ENCODE measurements at places on chromosomes 5 and 9. TPM values are rescaled to one million over a fixed set of nuclear protein-coding genes. Genes with fewer than 3 reads are reported as not detected.
A peak's percentile ranks its signal among the peaks of the same experiment; 100 is the strongest.

SLC34A3 gene
- not detected for total RNA-seq

- DNase-seq, result no peak
- no peak overlapping the region for H3K27ac ChIP-seq
- H3K27me3 ChIP-seq, result no peaks in the 10 kb centered on the region
- H3K4me3 ChIP-seq, result no peak overlapping the region
- no peaks in the 10 kb centered on the region for H3K4me1 ChIP-seq
- H3K36me3 ChIP-seq, result no peaks in the 10 kb centered on the region
Observed at GRCh38 chr9:126497660-126498275, 116.0 kb upstream of the LMX1B start.

DNA sequence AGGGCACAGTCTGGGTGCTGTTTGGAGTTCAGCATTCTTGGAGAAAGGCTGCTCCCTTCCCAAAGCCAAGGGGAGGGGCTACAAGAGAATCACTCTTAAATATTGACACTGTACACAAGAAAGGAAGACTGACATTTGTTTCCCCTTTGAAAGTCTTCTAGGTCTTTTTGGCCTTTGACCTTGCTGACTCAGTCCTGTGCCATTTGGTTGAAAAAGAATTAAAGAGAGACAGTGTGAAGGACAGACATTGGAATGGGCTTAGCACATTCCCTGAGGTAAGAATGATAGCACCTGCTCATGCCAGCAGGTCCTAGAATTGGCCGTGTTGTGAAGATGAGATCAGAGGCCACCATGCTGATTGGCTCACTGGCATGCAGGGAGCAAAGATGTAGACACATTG is 271.4 kb upstream of the ZNF608 start:
- no peak overlapping the region for H3K27ac ChIP-seq
- no peak overlapping the region for H3K4me3 ChIP-seq
- no peak for DNase-seq
- H3K4me1 ChIP-seq, result no peaks in the 10 kb centered on the region

DNA sequence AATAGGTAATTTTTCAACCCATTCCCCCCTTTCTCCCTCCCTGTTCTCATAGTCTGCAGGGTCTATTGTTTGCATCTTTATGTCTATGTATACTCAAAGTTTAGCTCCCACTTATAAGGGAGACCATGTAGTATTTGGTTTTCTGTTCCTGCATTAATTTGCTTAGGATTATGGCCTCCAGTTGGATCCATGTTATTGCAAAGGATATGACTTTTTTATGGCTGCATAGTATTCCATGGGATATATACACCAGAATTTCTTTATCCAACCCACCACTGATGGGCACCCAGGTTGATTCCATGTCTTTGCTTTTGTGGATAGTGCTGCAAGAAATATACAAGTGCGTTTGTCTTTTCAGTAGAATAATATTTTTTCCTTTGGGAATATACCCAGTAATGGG is 761.6 kb upstream of the GRAMD2B start:
- no peak overlapping the region for H3K4me3 ChIP-seq
- H3K4me1 ChIP-seq, result no peaks in the 10 kb centered on the region
- H3K27me3 ChIP-seq, result no peaks in the 10 kb centered on the region
- DNase-seq, result no peak

DNA sequence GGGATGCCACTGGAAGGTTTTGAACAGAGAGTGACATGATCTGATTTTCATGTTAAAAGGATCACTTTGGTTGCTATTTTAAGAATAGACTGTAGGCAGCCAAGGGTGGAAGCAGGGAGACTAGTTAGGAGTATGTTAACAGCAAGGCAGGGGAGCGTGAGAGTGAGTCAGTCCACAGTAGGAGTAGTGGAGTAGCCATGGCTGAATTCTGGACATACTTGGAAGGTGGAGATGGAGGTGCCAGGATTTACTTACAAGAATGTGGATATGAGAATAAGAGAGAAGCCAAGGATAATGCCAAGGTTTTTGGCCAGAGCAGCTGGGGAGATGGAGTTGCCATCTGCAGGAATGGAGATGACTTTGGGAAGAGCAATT is 118.8 kb downstream of the GALNT10 start:
- no peaks in the 10 kb centered on the region for H3K27me3 ChIP-seq
- H3K36me3 ChIP-seq, result no peaks in the 10 kb centered on the region
- H3K4me1 ChIP-seq, result peaks cover 26% of the 10 kb centered on the region
- peak overlapping the region; percentile 0 for H3K27ac ChIP-seq
- H3K4me3 ChIP-seq, result no peak overlapping the region
- peak; percentile 62 for DNase-seq

DNA sequence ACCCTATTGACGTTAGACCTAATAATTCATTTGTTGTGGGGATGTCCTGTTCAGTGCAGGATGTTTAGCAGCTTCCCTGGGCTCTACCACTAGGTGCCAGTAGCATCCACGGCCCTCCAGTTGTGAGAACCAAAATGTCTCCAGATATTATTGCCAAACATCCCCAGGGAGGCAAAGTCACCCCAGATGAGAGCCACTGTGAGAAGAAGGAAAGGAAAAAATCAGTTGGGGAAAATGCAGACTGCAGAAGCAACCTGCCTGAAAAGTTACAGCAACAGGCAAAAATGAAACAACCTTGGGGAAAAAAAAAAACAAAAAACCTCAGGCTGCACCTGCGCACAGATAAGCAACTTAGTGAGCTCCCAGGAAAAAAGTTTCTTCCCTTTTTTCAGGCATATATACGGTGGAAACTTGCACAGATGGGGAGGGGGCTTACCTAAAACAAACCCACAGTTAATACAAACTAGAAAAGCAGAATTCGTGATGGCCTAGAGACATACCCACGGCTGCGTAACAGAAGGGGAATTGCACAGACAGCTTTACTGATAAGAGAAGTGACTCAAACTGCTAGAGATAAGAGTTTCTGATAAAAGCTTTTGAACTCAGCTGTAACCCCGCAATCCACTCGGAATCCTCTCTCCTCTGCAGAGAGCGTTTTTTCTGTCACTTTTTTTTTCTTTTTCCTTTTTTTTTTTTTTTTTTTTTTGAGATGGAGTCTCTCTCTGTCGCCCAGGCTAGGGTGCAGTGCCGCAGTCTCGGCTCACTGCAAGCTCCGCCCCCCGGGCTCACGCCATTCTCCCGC is 29.8 kb upstream of the FBP1 start:
- H3K36me3 ChIP-seq, result no peaks in the 10 kb centered on the region
- H3K27me3 ChIP-seq, result no peaks in the 10 kb centered on the region
- H3K27ac ChIP-seq, result no peak overlapping the region
- peaks cover 19% of the 10 kb centered on the region for H3K4me1 ChIP-seq
- DNase-seq, result peak; percentile 78

- no peak overlapping the region for H3K27ac ChIP-seq
- H3K36me3 ChIP-seq, result no peaks in the 10 kb centered on the region
- peaks cover 50% of the 10 kb centered on the region for H3K27me3 ChIP-seq
- DNase-seq, result no peak
- H3K4me1 ChIP-seq, result no peaks in the 10 kb centered on the region
Observed at GRCh38 chr9:134225186-134225585, 60.8 kb upstream of the RNU6ATAC start.

GRCh38 chr9:87712801-87713277 is 13.1 kb upstream of the CTSL start:
- peaks cover 17% of the 10 kb centered on the region for H3K4me1 ChIP-seq
- peak overlapping the region; percentile 85 for H3K27ac ChIP-seq
- no peak for DNase-seq
- H3K4me3 ChIP-seq, result peak overlapping the region; percentile 71
- peaks cover 21% of the 10 kb centered on the region for H3K36me3 ChIP-seq

- H3K27me3 ChIP-seq, result no peaks in the 10 kb centered on the region
- no peak overlapping the region for H3K4me3 ChIP-seq
- peaks cover 7% of the 10 kb centered on the region for H3K36me3 ChIP-seq
- peak overlapping the region; percentile 66 for H3K27ac ChIP-seq
- DNase-seq, result peak; percentile 60
Observed at GRCh38 chr9:109557481-109557880, 59.4 kb upstream of the PTPN3 start.

GRCh38 chr5:72537166-72537565 is 30.0 kb upstream of the ZNF366 start:
- no peak for DNase-seq
- no peak overlapping the region for H3K27ac ChIP-seq
- H3K27me3 ChIP-seq, result no peaks in the 10 kb centered on the region
- no peak overlapping the region for H3K4me3 ChIP-seq
- H3K36me3 ChIP-seq, result no peaks in the 10 kb centered on the region

GRCh38 chr5:14364576-14365472 is 216.8 kb upstream of the OTULINL start:
- peaks cover 79% of the 10 kb centered on the region for H3K36me3 ChIP-seq
- H3K4me3 ChIP-seq, result no peak overlapping the region
- no peaks in the 10 kb centered on the region for H3K27me3 ChIP-seq
- DNase-seq, result peak; percentile 53
- H3K27ac ChIP-seq, result no peak overlapping the region

- peaks cover 75% of the 10 kb centered on the region for H3K36me3 ChIP-seq
- peaks cover 20% of the 10 kb centered on the region for H3K4me1 ChIP-seq
- no peak overlapping the region for H3K27ac ChIP-seq
- no peak for DNase-seq
Observed at GRCh38 chr5:10264604-10265003, 14.5 kb downstream of the CCT5 start.

- H3K27ac ChIP-seq, result no peak overlapping the region
- peak overlapping the region; percentile 93 for H3K4me3 ChIP-seq
- DNase-seq, result no peak
- H3K36me3 ChIP-seq, result peaks cover 7% of the 10 kb centered on the region
- no peaks in the 10 kb centered on the region for H3K27me3 ChIP-seq
Observed at GRCh38 chr5:116573279-116573701, 1.3 kb downstream of the SEMA6A start.

DNA sequence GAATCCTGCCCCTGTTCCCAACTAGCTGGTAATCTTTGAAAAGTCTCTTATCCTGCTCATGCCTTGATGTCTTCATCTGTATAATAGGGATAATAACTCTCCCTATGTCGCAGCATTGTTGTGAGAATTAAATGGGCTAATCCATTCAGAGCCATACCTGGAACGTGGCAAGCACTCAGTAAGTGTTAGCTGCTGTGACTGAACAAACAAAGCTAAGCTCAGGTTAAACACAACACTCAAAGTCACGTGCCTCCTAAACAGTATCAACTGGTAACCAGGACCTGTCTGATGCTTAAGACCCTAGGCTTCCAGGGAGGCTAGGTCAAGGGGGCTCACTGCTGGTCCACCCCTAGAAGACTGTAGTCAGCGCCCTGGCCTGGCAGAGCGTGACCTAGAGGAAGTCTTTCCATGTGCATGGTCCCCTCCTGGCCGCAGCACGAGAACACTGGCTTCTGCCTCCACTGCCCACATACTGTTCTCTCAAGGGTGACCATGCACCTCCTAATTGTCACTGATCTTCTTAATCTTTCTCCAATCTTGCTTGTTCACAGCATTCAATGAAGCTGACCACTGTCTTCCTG is 211.1 kb downstream of the TTLL11 start:
- H3K36me3 ChIP-seq, result peaks cover 5% of the 10 kb centered on the region
- no peaks in the 10 kb centered on the region for H3K27me3 ChIP-seq
- no peak for DNase-seq
- H3K27ac ChIP-seq, result no peak overlapping the region
- H3K4me1 ChIP-seq, result no peaks in the 10 kb centered on the region
- no peak overlapping the region for H3K4me3 ChIP-seq

- no peak overlapping the region for H3K4me3 ChIP-seq
- no peak overlapping the region for H3K27ac ChIP-seq
- no peaks in the 10 kb centered on the region for H3K27me3 ChIP-seq
- DNase-seq, result peak; percentile 41
- no peaks in the 10 kb centered on the region for H3K4me1 ChIP-seq
Observed at GRCh38 chr9:26375448-26375847, 517.2 kb downstream of the CAAP1 start.
